ENCODE measurements at places on chromosomes 1 and 21.

DNA sequence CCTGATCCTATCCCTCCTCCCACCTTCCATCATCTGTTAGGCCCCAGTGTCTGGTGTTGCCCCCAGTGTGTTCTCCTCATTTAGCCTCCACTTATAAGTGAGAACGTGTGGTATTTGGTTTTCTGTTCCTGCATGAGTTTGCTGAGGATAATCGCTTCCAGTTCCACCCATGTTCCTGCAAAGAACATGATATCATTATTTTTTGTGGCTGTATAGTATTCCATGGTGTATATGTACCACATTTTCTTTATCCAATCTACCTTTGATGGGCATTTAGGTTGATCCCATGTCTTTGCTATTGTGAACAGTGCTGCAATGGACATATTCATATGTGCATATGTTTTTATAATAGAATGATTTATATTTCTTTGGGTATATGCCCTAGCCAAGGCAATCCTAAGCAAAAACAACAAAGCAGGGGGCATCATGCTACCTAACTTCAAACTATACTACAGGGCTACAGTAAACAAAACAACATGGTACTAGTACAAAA is 142.9 kb downstream of the TNFSF18 start:
- no peak for DNase-seq

GRCh38 chr1:25958465-25958864 is 39.4 kb downstream of the PAFAH2 start:
- peak; percentile 76 for DNase-seq

- no peak for DNase-seq
Measured at GRCh38 chr1:5269901-5270300, 615.5 kb downstream of the AJAP1 start.

GRCh38 chr1:243982447-243983018 is 68.5 kb upstream of the ZBTB18 start:
- DNase-seq, result no peak

GRCh38 chr1:158011714-158012113 is 18.3 kb downstream of the KIRREL1 start:
- no peak for DNase-seq

GRCh38 chr1:62800825-62801306 is 16.9 kb downstream of the ATG4C start:
- DNase-seq, result no peak

DNA sequence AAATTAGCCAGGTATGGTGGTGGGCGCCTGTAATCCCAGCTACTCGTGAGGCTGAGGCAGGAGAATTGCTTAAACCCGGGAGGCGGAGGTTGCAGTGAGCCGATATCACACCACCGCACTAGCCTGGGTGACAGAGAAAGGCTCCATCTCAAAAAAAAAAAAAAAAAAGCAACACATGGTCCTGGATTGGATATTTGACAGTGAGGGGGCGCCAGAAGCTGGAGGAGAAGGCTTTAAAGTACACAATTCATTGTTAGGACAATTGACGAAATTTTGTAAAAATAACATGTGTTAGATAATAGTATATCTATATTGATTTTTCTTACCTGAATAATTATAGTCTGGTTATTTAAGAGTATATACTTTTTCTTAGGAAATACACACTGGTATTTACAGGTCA is 50.2 kb upstream of the USP25 start:
- no peak for DNase-seq

All from Daoy (cell line).